ENCODE measurements at places on chromosomes 2 and 18.

DNA sequence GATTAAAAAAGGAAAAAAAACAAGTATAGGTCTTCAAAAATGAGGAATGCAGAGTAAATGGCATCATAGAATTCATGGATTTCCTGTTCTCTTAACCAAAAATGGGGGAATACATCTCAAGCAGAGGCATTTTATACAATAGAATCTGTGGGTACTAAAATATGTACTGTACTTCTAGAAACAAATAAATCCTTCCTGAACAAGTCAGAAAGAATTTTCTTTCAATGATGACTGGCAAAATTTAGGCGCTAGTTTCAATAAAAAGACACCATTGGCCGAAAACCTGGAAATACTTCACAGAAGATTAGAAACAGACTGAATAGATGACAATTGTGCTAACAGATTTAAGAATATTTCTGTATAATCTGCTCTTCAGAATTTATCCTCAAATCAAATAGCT lies 15.1 kb downstream of the TRAK2 start:
- DNase-seq = no peak

- no peak for DNase-seq
Measured at GRCh38 chr18:23340661-23341060, 112.4 kb upstream of the RIOK3 start.

GRCh38 chr2:134020608-134021007 lies 233.3 kb upstream of the MGAT5 start:
- no peak for DNase-seq

DNA sequence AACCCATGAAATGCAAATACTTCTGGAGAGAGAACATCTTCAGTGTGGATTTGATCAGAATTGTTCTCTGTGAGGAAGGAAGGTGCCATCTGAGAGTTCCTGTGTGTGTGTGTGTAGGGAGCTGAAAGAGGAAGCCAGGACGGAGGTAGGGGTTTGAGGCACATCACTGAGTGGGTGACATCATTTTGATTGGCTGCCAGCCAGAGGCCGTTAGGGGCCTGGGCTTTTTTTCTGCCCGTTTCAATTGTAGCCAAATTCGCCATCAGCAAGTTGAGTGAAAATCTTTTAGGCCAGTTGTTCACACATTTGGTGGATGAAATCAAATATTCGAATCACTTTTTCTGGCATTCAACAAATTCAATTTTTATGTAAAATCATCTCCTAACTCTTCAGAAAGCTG lies 48.9 kb downstream of the TSN start:
- DNase-seq = no peak

GRCh38 chr2:239288951-239289511 lies 111.8 kb downstream of the HDAC4 start:
- no peak for DNase-seq

DNA sequence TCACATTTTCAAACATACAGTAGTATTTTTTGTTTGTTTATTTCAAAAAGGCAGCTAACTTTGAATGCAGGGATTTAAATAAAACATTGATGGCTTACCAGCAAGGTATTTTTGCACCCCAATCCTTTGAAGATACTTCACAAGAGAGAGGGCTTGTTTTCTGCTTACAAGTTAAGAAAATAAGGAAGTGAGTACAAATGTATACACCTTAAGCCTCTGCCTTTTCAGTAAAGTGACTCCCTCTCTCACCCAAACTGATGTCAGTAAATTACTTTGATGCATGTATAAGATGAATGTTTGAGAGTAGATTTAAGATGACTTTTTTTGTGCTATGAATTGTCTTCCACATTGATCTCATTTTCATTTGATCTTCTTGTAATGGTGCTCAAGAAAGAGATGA lies 820.0 kb downstream of the CPS1 start:
- no peak for DNase-seq

GRCh38 chr2:48906633-48907032 lies 151.1 kb upstream of the LHCGR start:
- no peak for DNase-seq

DNA sequence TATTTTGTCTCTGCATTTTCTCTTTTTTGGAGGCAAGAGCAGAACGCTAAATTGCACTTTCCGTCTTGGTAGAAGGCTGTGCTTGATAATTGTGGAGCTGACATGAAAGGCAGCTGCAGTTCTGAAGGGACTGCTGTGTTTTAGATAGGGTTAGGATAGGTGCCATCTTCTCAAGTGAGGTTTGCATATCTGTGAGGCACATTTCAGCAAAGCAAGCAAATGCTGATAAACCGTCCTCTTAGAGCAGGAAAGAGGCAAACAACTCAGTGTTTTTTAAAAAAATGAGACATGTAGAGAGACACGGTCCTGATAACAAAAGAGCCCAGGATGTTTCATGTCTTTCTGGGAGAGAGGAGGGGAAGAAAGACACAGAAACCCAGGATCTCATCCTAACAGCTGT lies 217.7 kb downstream of the SOCS6 start:
- DNase-seq = no peak

- DNase-seq = no peak
Measured at GRCh38 chr2:241751152-241751551, 16.7 kb downstream of the D2HGDH start.

GRCh38 chr2:176110415-176111308 lies 3.6 kb downstream of the HOXD11 start:
- DNase-seq = no peak

- DNase-seq = no peak
Measured at GRCh38 chr2:19119326-19120001, 239.0 kb downstream of the OSR1 start.

- no peak for DNase-seq
Measured at GRCh38 chr2:121595012-121595891, 54.0 kb downstream of the CLASP1 start.

DNA sequence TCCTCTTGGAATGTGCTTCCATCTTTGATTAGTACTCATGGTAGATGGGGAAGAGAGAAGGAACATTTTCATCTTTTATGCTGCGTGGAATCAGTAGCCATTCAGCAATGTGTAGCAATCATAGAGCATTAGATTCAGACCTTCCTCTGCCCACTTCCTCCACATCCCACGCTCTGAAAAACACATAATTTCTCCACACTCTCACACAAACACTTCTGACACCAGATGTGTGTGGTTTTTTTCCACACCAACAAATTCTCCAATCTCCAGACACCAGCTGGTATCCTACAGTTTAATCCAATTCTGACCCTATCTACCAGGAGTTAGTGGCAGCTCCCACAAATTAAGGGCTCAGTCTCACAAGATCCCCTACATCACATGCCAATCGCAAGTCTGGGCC lies 103.3 kb downstream of the AOX1 start:
- DNase-seq = no peak

DNA sequence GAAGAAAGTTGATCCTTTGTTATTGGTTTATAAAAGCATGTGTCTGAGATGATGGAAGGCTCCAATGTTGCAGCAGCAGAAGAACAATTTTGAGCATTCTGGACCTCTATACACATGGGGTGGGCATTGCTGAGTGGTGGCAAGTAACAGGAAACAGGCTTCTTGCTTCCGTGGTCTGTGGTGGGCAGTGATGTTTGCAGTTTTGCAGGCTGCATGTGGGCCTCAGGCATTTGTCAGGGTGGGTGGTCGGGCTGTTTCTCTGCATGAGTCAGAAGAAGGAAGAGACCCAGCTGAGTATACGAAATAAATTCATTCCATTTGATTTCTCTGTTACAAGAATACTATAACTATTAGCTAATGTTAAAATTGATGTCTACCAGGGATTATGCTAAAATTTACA lies 239.5 kb upstream of the COL3A1 start:
- DNase-seq = no peak

DNA sequence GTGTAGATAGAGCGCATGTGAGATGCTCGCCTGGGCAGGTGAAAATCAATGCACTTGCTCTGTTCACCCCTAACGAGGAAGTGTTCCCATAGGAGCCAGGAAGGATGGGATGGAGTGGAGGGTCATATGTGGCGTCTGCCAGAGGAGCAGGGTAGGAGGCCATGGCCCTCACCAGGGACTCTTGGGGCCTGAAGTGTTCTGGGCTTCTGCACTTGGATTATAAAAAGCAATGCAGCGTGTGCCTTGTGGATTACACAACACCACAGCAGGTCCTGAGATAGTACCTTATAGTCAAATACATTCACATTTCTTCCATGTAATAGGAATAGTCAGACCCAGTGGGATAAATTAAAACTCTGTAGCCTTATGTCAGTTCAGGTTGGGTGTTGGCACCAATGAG lies 100.1 kb downstream of the CABLES1 start:
- DNase-seq = no peak

DNA sequence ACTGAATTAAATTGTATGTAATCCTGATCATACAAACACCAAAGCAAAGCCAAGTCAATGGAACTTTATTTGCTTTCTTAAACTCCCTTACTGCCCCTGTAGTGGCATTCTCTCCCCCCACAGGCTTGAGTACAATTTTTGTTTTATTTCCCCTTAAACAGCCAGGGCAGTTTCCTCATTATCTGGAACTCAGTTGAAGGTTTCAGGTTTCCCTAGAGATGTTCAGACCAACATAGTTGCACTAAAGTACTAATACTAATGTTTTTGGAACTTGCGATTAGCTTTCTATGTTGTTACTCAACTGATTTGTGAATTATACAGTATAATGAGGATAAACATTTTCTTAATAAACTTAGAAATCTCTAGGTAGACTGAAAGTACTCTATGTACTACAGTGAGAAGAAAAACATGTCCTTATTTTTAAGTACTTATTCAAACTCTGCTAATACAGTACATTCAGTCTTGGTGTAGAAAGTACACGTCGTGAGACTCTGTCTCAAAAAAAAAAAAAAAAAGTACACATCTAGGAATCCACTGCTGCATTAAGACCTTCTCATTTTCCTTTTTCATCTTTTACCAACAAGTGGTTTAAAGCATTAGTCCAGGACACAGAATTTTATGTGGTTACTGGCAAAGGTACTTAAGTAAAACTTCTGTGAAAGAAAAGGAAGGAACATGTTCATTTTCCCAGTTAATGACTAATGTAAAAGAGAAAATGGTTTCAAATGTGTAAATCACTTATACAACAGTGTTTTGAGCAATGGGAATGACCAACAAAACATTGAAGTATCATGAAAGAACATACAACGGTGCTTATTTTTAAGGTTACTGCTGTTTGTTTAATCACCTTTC lies 209.5 kb upstream of the SMAD7 start:
- DNase-seq = no peak

DNA sequence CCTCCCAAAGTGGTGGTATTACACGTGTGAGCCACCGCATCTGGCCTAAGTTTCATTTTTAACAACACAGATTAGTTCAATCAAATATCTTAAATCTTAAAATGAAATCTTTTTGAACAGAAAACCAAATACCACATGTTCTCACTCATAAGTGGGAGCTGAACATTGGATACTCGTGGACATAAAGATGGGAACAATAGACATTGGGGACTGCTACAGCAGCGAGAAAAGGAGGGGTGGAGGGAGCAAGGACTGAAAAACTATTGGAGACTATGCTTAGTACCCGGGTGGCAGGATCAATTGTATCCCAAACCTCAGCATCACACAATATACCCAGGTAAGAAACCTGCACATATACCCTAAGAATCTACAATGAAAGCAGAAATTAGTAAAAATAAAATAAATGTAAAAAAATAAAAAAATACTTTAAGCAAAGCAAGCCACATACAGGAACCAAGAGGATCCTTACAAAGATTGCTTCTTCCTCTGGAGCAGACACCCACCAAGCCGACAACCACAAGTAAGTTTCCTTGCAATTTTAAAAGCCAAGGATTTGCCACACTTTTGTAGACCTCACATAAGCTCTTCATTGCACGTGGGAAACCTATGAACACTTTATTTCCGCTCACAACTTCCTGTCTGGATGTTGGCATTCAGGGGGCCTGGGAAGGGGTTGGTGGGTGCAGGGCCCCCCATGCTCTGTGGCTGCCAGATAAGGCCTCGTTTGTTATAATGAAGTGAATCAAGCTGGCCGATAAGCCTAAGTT lies 147.9 kb downstream of the MYCN start:
- no peak for DNase-seq

DNA sequence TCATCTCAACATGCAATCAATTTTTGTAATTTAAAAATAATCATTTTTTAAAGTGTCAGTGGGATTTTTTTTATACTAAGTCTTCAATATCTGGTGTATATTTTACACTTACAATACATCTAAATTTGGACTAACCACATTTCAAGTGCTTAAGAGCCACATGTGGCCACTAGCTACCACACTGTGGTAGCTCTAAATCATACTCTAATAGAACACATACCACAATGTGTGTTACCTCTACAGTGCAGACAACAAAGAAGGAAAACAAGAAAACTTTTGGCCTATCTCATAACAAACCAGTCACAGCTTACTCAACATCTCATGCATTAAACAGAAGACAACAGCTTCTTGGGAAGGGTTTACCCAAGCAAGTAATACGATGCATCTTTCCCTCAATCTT lies 24.5 kb downstream of the PIAS2 start:
- DNase-seq = no peak

DNA sequence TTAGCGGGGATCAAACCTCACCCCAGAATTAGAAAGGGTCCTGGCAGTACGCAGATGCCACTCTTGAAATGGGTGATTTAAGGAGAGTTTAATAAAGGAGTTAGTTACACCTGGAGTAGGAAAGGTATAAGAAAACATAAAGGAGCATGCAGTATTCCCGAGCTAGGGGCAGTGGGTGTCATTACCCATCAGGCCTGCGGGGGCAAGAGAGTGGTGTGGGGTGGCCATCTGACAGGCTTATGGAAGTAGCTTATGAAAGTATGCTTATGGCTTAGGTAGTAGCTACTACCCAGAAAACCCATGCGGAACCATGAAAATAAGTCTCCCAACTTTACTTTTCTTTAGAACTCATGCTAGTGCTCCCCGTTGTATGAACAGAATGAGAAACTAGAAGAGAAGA lies 568.9 kb upstream of the ACVR2A start:
- DNase-seq = no peak

GRCh38 chr2:130846686-130847375 lies 10.1 kb downstream of the ARHGEF4 start:
- DNase-seq = no peak

- peak; percentile 45 for DNase-seq
Measured at GRCh38 chr2:239194731-239195317, 206.0 kb downstream of the HDAC4 start.

DNA sequence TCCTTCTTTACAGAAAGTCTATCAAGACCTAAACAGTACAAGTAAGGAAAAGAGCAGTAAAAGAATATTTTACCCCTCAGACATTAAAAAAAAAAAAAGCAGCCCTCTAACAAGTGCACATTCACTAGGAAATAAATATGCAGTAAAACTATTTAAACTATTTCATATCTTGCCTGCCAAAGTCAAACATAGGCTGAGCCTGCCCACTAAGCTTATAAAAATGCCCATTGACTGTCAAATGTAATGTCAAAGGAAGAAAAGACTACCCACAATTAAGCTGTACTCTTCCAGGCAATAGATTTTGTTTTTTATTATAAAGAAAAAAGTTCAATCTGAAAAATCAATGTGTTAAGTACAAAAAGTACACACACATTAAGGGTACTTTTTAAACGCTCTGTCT lies 11.8 kb downstream of the ALS2 start:
- no peak for DNase-seq

All from activated CD8-positive, alpha-beta memory T cell treated with anti-CD3 and anti-CD28 coated beads for 24 hours (primary cell).